Large intestine (tissue), 12 donors: ENCODE measurements at places on chromosomes 4 and X. TPM values are rescaled to one million over a fixed set of nuclear protein-coding genes. Genes with fewer than 3 reads are reported as not detected.

- no peak for DNase-seq
These were observed 69.4 kb upstream of the PJA1 start for GRCh38 chrX:69234624-69235023.

DNA sequence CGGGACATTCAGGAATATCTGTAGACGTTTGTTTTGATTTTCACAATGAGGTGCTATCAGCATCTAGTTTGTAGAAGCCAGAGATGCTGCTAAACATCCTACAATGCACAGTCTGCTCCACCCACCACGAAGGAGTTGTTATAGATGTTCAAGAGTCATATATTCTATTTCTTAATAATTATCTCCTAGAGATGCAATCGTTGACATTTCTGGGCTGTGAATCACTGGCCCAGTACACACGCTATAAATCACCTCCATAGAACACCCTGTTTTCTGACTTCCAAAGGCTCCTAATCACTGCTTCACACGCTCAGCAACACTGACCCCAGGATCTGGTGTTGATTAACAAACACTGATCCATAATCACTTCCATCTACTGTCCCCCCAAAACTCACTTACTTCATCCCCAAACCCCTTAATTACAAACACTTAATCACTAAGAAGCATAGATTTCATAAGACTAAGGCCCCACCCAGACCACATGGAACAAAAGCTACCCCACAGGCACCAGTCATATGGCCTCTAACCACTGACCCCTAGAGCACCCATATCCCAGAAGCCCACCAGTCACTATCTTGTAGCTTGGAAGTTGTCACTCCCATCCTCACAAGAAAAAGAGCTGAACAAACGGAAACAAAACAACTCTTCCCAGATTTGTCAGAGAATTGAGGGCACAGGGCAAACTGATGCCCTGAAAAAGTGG is 31.7 kb upstream of the ZNF41 start:
- DNase-seq = no peak

RHOXF1 gene
- polyA plus RNA-seq = 1.2 TPM

DNA sequence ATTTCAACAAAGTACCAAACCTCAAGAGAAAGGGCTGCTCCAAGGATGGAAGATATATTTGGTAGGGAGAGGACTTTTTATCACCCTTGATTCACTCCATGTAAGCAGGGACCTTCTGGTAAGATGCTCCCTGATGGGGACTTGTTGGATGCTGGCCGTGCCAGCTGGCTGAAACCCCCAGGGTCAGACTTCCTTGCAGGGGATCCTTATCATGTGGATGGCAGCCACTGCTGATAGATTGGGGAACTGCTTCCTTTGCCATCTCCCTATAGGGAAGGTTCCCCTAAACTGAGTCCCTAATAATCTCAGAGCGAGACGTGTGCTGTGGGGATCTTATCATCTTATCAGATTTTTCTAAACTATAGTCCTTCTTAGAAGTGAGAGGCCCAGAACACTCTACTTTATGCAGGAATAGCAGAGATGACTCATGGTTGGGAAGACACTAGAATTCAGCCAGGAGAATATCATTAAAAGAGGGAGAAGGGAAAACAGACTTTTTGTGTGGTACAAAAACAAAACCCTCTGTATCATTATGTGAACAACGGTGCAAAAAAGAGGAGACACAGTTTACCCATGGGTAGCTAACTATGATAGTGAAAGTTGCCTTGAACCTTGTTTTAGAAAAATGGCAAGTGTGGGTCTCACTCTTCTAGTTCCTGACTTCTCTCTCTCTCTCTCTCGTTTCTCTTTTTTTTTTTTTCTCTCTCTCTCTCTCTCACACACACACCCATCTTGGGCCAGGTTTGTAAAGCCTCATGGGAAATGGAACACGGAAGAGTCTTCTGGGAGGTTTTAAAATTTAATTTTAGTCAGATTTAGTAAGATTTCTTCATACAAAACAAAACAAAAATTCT is 16.1 kb downstream of the RHOH start:
- no peak for DNase-seq

GRCh38 chr4:22597471-22597870 is 81.6 kb upstream of the ADGRA3 start:
- no peak for DNase-seq

- DNase-seq = no peak
These were observed 83.8 kb downstream of the FAM53A start for GRCh38 chr4:1600211-1600780.

CT45A3 gene
- not detected for polyA plus RNA-seq

DNA sequence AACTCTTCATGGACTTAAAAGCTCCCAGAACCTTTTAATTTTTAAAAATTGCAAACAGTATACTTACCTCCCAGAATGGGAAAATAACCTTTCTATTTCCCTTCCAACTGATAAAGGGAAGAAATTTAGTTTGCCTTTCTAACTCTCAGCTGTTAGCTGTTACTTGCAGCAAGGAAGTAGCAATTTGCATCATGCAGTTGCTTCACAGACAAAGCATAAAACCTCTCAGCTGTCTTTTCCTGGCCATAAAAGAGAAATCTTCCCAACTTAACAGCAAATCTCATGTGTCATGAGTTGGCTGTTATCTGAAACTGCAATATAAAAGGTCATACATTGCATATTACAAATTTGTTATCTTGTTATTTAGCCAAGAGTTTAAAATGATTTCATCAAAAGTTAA is 18.4 kb downstream of the C4orf17 start:
- peak; percentile 64 for DNase-seq

ESX1 gene
- polyA plus RNA-seq = not detected

GRCh38 chr4:119049342-119049741 is 86.3 kb upstream of the MYOZ2 start:
- no peak for DNase-seq

GRCh38 chrX:43706786-43707370 is 50.8 kb downstream of the MAOA start:
- DNase-seq = no peak

GRCh38 chr4:56038487-56039162 is 89.9 kb downstream of the CEP135 start:
- no peak for DNase-seq

DNA sequence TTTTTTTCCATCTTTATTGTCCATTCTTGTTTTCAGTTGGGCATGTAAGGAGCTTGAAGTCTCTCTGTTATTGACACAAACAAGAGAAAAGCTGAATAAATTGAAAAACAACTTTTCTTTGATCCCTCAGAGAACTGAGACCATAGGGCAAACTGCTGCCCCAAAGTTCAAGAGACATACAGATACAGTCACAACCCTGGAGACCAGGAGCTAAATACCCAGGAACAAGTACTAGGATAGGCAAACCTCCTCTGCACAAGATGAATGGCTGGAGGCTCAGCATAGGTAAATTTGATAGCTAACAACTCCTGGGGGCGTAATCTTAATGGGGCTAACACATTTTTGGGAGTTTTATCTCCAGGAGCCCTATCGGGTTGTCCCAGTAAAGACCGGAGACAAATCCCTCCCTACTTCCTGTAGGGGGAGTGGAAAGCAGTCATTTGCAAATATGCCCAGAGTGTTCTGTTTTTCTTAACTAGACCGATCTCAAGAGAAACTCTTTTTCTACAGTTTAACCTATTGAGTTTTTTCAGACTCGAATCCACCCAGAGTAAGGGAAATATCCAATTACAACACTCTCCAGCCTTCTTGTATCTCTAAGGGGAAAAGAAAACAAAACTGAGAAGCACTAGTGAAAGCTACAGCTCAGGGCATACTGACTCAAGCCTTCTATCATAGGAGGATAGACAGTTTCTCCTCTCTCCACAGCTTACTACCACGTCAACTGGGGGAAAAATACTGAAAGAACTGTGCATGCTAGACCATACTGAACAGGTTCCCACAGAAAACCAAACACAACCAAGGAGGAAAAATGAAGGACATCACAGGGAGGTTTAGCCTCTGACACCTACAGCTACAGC is 23.1 kb downstream of the MAGEA8 start:
- peak; percentile 16 for DNase-seq

DNA sequence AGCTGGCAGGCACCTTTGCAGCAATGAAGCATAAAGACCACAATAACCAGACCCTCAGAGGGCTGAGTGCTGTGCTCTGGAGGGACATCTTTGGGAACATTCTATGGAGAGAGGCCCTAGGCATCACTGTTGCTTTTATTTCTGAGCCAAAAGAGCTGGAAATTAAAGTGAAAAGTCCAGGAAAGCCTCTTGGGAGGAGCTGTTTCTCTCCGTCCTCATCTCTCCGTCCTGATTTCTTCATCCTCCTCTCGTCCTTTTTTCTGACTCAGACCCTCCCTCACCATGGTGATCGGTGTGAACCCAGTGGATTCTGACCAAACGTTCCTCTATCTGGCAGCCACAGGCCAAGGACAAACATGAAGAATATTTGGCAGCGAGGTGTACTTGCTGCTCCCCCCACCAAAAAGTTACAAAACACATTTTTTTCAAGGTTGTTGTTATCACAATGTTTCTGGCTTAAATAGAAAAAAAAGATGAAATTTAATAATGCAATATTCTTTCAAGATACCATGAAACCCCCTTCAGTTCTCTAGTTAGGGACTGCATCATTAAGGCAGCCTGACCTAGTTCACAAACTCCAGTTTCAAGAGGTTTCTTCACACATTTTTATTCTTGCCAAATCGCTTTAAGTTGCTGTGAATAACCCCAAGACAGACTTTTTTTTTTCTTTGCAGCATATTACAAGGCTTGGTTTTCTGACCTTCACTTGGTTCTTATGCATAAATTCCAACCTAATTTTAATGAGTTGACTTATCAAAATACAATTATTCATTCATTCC is 80.2 kb downstream of the SCD5 start:
- DNase-seq = no peak

ATP1B4 gene
- polyA plus RNA-seq = 0.45 TPM

GRCh38 chrX:41472231-41472815 is 25.2 kb downstream of the NYX start:
- DNase-seq = no peak

GRCh38 chr4:143082701-143083100 is 102.0 kb upstream of the USP38 start:
- DNase-seq = peak; percentile 72

DNA sequence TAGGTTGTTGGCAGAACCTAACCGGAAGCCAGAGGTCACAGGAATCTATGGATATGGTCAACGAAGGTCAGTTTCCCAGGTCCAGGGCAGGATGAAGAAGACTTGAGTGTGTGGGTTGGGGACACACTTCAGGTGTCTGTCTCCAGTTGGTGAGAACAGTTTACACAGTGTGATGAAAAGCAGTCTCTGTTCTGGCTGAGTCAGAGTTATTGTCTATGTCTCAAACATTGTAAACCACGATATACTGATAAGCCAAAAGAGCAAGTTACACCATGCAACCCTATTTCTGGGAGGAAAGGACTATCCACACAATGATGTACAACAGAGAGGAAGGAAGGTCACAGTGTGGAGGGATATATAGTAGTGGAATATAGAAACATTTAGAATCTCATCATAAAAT is 187.1 kb upstream of the C1QTNF7 start:
- DNase-seq = no peak

PF4V1 gene
- 0.24 TPM for polyA plus RNA-seq

DNA sequence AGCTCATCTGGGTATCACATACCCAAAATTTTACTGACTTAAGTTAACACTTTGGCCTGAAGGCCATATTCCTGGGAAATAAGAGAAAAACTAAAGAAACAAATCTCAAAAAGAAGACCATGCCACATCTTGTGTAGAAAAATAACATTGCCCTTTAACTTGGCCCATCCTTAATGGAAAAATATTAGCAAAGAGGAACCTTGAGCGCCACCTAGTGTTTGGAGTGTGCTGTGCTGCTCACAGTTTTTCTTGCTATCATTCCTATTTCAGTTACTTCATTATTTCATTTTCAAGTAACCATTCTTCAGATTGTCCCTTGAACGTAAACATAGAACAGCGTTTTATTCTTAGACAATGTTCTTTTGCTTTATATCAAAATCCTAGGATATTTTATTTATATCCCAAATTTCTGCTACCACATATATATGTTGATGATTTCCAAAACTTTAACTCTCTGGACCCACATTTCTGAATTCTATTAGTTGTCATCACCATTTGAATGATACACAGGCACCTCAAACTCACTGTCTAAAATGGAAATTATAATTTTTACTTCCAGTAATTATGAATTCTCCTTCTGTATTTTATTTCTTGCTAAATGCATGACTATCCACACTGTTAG is 999.0 kb upstream of the ADGRL3 start:
- peak; percentile 10 for DNase-seq

ADAM29 gene
- 0.13 TPM for polyA plus RNA-seq

DNA sequence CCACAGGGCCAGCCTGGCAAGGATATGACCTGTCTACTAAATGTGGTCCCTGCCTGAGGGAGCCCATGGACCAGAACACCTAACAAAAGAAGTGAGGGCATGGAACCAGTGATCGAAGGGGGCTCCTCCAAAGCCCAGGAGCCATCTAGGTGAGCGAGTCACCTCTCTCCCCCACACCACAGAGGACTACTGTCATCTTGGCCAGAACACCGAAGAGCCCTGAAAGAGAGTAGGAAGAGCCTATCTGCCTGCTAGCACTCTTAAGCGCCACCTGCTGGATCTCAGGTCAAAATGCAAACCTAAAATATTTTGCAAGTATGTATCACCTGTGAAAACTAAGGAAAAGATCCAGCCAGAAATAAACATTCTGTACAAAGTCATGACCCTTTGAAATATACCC is 137.9 kb upstream of the ZXDB start:
- DNase-seq = no peak

- DNase-seq = peak; percentile 53
These were observed 5.1 kb upstream of the PLCXD1 start for GRCh38 chrX:275967-276580.
